Lung microvascular endothelial cell (primary cell): ENCODE measurements at places on chromosomes 3 and 15. TPM values are rescaled to one million over a fixed set of nuclear protein-coding genes. Genes with fewer than 3 reads are reported as not detected.

The PDHB gene
- 56.4 and 59.3 TPM in 2 replicates for total RNA-seq

The PLA2G4E gene
- not detected in 2 replicates for total RNA-seq

The RASGRF1 gene
- total RNA-seq, result 0.65 and 1.8 TPM in 2 replicates

The GPR27 gene
- total RNA-seq, result not detected in 2 replicates

The RTP4 gene
- 1.1 and 2.8 TPM in 2 replicates for total RNA-seq

The XYLB gene
- total RNA-seq, result 1.3 and 1.8 TPM in 2 replicates

The PRKCI gene
- total RNA-seq, result 18.7 and 23.1 TPM in 2 replicates

The SNURF gene
- 27.5 and 42.7 TPM in 2 replicates for total RNA-seq

The TM4SF18 gene
- 150 and 273 TPM in 2 replicates for total RNA-seq

The ACAN gene
- not detected in 2 replicates for total RNA-seq

The CRTC3 gene
- 6.1 and 8.7 TPM in 2 replicates for total RNA-seq

The PLAAT1 gene
- total RNA-seq, result 0.20 and 0.44 TPM in 2 replicates

The P4HTM gene
- 1.6 and 5.7 TPM in 2 replicates for total RNA-seq

The ADAMTS9 gene
- total RNA-seq, result 20.6 and 21.1 TPM in 2 replicates

The DPPA2 gene
- total RNA-seq, result not detected in 2 replicates

The CEMIP gene
- total RNA-seq, result under 0.01 and 0.22 TPM in 2 replicates

The CHDH gene
- under 0.01 TPM in 2 replicates for total RNA-seq

The LMAN1L gene
- total RNA-seq, result not detected in 2 replicates

The TSEN2 gene
- 5.4 and 8.7 TPM in 2 replicates for total RNA-seq

The TMEM158 gene
- 0.87 and 2.8 TPM in 2 replicates for total RNA-seq

The HES1 gene
- total RNA-seq, result 49.7 and 74.2 TPM in 2 replicates

The CHRM5 gene
- total RNA-seq, result 0.20 and 0.22 TPM in 2 replicates
